ENCODE measurements at places on chromosomes 7 and 10.

DNA sequence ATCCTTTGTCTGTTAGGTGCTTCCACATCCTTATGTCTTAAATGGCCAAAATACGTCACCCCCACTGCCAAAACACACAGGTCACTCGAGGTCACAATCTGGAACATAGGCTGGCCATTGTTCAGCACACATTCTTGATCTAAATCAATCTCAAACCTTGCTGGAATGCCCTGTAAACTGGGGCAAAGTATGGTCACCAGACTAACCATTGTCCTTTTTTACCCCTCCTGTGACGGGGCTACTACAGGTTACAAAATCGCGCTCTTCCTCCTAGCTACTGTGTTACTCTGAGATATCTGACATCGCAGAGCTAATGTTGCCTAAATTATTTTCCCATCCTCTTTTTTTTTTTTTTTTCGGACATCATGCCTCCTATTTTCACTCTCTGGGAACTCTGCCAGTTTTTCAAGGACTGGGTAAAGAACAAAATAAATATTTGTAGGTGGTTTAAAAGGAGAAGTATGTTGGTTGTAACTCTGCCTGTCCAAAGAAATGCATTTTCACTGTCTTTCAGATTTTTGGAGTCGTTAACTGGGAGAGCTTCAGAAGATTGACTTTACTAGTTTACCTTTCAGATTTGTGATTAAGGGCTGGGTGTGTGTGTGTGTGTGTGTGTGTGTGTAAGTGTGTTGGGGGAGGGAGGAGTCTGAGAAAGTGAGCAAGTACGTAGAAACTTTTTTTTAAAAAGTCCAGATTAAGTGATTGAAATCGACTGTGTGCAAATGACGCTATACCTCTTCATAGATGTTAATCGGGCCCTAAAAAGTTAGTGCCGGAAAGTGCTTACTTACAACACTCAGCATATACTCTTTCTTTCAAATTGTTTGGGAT lies 942 bp upstream of the KIAA1217 start:
- DNase-seq: no peak

DNA sequence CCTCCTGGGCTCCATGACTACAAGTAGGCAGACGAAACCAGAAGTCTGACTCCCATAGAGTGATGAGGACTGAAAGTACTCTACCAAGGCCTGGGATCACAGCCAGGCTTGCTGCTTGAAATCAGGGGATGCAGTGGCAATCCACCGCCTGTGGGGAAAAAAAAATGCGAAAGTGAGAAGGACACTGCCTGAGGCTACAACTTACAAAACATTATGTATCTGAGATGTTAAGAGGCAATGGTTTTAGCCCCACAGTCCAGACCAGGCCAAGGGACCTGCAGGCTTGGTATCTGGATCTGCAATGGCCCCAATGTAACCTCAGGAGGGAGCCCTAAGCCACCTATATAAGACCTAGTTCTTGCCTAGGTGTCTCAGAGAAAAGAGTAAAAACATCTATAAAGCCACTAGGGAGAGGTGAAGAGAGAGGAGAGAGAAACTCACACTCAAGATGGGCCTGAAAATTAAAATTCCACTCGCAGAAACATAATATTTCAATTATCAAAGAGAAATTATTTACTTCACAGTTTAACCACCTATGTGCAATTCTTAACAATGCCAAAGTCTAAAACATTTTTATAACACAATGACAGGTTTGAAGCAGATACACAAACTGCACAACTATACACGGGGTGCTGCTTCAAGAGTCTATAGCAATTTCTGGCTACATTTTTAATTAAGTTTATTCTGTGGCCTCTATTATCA lies 13.9 kb downstream of the DNAJC1 start:
- DNase-seq: no peak

DNA sequence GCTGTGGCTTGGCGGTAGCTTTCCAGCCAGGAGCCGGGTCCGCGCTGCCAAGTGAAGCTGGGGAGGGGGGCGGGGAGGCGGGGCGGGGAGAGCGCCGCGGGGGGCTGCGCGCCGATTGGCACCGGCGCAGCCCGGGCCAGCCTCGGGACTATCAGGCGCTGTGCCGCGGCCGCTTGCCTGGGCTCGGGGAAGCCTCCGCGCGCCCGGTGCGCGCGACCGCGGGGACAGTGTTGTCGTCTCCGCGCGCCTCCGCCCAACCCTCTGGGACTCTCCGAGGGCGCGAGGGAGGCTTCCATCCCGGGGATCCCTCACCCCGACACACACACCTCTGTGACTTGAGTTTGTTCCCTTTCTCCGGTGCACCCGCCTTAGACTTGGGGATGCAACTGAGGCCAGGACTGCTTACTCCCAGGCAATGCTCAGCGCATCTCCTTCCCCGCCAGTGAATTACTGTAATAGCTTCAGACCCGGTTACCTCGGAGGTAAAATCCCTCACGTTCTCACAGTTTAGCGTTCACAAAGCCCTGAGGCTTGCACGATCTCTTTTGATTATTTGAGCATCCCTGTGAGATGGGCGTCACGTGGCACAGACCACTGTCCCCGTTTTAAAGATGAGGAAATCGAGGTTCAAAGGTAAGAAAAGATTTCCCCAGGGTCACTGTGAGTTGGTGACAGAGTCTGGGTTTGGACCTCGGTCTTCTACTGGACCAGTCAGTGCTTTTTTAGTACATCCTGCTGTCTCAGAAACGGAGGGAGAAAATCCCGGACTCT lies at the start of gene NKX1-2:
NKX1-2 (minus strand) TSS at position 24 of the 771 bp plus-strand sequence. CDS start 92 bp downstream, outside the sequence.
- DNase-seq: no peak

DNA sequence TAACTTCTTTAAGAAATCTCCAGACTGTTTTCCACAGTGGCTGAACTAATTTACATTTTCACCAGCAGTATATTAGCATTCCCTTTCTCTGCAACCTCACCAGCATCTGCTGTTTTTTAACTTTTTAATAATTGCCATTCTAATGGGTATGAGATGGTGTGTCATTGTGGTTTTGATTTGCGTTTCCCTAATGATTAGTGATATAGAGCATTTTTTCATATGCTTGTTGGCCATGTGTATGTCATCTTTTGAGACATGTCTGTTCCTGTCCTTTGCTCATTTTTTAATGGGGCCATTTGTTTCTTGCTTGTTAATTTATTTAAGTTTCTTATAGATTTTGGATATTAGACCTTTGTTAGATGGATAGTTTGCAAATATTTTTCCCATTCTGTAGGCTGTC lies 68.8 kb downstream of the SLC39A12 start:
- DNase-seq: no peak

- no peak for DNase-seq
Observed at GRCh38 chr10:8438603-8439002, 384.1 kb downstream of the GATA3 start.

DNA sequence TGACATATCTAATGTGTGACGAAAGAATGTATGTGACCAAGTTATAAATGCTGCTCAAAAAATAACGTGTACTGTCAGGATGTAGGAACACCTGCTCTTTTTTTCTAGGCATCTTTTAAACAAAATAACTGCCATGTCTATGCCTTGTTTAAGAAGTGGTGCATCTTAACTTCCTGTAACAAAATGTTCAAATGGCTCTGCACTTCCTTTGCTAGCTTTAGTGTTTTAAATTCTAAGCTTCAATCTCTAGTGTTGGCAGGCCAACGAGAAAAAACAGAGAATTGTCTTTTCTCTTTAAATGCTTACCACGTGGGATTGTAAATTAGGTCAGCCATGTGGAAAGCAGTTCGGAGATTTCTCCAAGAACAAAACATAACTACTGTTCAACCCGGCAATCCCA lies 14.6 kb upstream of the PDSS1 start:
- no peak for DNase-seq

DNA sequence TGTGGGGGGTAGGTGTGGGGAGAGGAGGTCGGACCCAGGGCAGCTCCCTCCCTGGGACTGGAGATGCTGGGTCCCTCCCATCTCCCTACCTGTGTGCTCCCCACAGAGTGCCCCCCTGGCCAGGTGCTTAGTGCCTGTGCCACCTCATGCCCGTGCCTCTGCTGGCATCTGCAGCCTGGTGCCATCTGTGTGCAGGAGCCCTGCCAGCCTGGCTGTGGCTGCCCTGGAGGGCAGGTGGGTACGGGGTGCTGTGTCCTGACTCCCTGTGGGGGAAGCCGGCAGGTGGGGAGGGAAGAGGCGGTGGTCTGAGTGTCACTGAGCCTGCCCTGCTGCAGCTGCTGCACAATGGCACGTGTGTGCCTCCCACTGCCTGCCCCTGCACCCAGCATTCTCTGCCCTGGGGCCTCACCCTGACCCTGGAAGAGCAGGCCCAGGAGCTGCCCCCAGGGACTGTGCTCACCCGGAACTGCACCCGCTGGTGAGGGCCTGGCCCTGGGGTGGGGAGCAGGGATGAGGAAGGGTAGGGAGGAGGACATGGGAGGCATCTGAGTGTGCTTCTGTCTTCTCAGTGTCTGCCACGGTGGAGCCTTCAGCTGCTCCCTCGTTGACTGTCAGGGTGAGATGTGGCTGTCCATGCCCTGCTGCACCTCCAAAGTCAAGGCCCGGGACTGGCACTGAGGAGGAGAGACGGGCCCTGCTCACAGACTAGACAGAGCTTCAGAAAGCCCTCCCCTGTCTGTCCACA lies 11.7 kb upstream of the ZNF862 start:
- no peak for DNase-seq

DNA sequence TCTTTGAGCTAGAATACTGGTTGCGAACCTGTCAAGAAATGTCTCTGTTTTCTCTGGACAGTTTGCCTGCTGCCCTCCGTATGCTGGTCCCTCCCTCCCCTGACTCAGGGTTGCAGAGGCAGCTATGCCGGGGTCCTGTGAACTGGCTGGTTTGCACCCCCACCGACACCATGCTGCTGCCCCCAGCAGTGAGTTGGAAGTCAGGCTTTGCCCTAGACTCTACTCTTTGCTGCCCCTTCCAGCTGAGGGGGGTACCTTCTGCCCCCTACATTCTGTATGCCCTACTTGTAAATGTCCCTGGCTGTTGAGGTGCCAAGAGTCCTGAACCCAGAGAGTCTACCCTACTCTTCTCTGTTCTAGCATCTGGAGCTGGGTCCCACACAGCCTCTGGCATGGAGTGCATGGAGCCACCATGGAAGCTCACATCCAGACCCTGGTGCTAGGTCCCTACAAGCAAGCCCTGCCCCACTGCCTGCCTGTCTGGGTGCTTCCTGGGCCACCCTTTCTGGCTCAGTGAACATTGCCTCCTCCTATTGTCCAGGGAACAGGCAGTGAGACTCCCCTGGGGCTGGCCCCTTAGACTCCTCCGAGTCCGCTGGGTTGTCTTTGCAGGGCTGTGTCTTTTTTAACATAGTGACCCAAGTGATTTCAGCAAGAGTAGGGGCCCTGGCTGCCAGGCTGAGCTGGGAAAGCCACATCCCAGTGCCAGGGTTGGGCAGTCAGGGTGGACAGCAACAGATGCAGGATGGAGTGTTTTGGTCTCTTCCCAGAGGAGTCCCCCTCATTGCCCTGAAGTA lies 138.9 kb downstream of the ADCY1 start:
- no peak for DNase-seq

DNA sequence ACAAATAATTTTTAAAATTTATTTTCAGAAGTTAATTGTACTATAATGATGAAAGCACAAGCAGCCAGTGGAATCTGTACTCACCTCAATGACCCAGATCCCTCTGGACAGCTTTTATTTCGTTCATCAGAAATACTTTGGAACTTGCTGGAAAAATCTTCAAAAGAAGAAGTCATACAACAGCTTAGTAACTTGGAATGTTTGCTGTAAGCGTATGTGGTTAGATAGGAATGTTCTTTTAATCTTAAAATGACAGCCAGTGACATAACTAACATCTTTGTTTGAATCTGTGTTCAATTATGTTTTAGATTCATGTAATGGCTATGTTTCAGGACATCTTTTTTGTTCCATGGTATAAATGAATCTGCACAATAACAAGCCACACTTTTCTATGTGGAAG lies 26.8 kb downstream of the CFAP69 start:
- no peak for DNase-seq

GRCh38 chr7:8141070-8141469 lies 120.9 kb downstream of the ICA1 start:
- DNase-seq: no peak

GRCh38 chr7:157568106-157568769 lies 231.4 kb downstream of the DNAJB6 start:
- no peak for DNase-seq

GRCh38 chr10:82176587-82176986 lies 301.6 kb downstream of the NRG3 start:
- no peak for DNase-seq

- DNase-seq: no peak
Observed at GRCh38 chr7:91416155-91416865, 152.1 kb downstream of the FZD1 start.

DNA sequence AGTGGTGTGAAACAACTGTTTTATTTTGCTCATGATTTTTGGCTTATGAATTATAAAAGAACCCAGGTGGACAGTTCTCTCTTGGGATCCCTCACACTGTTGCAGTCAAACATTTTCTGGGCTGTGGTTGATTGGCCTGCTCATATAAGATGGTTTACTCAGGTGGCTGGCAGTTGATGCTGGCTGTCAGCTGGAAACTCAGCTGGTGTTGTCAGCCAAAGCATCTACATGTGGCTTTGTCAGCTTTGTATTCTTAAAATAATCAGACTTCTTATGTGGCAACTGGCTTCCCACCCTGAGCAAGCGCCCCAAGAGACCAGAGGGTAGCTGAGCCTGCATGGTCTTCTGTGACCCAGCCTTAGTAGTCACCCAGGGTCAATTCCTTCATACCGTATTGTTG lies 534.7 kb downstream of the NRG3 start:
- DNase-seq: no peak

DNA sequence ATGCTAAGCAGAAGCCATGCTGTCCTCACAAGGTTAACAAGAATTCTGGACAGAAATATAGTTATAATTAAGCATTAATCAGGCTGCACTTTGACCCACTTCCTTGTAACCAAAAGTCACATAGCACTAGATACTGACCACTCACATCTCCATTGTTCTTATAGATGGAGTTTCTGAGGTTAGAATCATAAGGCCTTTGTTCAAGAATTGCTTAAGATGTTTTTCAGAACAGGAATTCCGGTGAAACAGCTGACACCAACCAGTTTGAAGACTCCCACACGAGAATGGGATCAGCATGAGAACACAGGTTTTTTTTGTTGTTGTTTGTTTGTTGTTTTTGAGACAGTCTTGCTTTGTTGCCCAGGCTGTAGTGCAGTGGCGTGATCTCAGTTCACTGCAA lies 488.3 kb upstream of the NRP1 start:
- DNase-seq: no peak

DNA sequence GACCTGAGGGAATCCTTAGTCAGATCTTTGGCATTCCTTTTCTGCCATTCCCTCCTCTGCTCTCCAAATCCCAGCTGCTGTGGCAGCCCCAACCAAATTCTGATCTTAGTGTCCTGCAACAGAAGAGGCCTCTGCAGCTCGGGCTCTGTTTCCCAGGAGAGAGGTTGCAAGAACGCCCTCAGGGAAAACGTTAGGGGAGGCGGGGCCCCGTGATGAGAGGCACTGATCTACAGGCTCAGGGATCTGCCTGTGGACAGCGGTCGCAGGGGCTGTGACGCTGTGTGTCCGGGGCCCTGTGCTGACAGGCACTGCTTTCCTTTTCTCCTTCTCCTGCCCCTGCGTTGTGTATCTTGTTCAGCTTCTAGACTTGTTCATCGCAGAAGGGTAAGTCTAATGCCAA lies 57.3 kb upstream of the DPYSL4 start:
- no peak for DNase-seq

DNA sequence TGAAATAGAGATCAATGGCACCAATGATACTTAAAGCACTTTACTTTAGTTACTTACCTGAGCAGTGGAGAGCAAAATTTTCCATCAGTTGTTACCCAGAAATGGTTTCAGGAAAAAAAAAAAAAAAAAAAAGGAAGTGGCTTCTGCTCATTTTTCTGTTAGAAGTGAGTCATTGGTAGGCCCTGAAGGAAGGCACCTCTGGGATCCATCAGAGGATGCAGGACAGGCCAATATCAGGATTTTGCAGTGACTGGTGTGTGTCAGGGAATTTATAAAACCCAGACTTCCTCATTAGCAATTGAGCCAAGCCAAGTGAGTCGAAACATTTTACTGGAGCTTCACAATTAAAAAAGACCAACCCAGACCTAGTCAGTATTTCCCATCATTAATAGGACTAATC lies 2.3 kb upstream of the SMIM30 start:
- no peak for DNase-seq

Measured in activated CD8-positive, alpha-beta memory T cell treated with anti-CD3 and anti-CD28 coated beads, Interleukin-2, amount 50 U/mL, for 4 hours (primary cell).